SW 1271 (cell line): ENCODE measurements at places on chromosomes 7 and 10.

DNA sequence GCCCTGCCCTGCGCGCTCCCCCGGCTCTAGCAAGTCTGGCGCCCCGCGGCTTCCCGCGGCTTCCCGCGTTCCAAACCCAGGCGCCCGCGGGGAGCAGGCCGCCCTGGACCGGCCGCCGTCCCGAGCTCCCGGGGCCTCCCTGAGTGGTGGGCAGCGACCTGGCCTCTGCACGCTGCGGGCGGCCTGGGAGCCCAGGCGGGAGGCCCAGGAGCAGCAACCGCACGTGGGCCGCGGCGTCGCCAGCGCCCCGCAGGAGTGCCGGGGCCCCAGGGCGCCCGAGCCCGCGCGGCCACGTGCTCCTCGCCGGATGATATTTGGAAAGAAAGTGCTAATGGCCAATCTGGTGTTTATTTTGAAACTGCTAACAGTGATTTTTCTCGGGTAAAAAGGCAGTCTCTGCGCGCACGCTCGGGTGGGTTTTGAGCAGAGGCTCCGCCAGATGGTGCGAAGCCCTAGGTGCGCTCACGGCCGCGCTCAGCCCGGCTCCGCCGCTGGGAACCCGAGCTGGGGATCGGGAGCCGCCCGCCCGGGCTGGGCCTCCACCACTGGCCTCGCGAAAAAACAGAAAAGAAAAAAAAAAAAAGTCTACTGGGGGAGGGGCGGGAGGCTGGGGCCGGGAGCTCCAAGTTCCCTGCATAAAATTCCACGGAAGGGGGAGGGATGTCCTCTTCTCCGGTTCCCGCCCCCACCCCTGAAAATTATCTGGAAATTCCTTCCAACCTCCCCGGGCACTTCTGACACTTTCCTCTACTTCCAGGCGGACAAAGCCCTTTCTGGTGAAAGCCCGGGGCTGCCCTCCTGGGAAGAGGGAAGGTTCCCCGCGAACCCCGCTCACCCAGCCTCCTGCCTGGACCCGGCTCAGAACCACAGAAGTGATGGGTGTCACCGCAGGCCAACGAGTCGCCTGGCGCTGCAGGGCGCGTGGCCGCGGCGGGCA, 4.3 kb downstream of the EBF3 start:
- no peak for DNase-seq

GRCh38 chr7:17186745-17187530, 111.5 kb upstream of the AHR start:
- DNase-seq, result no peak

DNA sequence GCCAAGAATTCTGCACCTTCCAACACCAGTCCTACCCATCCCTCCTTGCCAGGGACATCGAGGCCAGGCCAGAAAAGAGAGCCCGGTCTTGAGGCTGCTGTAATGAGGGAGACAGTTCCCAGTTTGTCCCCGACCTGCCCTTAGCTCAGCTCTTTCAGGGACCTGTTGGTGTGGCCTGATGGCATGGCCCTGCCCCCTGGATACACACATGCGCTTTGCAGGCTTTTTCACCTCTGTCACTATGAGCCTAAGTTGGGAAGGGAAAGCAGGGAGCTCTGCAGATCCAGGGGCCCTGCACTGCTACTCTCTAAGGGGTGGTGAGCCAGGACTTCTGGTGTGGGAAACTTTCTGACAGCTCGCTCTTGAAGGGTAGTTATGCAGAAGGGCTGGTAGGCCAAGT, 2.1 kb downstream of the SCD start:
- no peak for DNase-seq

- DNase-seq, result no peak
Measured at GRCh38 chr7:93981480-93981874, 22.7 kb downstream of the BET1 start.

GRCh38 chr10:86536294-86536861, 14.8 kb upstream of the WAPL start:
- no peak for DNase-seq

DNA sequence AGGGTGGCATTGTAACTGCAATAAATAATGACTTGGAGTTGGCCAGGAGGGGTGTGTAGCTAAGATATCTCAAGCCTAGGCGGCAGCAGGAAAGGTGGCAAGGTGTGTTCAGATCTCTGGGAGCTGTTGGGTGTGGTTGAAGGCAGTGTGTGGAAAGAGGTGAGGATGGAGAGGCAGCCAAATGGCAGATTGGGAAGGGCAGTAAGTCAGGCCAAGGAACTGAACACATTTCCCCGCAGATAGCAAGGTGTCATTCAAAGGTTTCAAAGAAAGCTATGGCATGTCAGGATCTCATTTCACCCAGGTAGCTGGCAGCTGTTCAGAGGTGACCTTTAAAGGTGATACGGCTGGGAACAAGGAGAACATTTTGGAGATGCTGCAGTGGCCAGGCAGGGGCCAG, 586.0 kb upstream of the MGMT start:
- DNase-seq, result no peak

GRCh38 chr10:107081644-107082043, 82.9 kb downstream of the SORCS1 start:
- DNase-seq, result no peak

GRCh38 chr7:48041653-48041970, 6.3 kb downstream of the C7orf57 start:
- DNase-seq, result no peak

DNA sequence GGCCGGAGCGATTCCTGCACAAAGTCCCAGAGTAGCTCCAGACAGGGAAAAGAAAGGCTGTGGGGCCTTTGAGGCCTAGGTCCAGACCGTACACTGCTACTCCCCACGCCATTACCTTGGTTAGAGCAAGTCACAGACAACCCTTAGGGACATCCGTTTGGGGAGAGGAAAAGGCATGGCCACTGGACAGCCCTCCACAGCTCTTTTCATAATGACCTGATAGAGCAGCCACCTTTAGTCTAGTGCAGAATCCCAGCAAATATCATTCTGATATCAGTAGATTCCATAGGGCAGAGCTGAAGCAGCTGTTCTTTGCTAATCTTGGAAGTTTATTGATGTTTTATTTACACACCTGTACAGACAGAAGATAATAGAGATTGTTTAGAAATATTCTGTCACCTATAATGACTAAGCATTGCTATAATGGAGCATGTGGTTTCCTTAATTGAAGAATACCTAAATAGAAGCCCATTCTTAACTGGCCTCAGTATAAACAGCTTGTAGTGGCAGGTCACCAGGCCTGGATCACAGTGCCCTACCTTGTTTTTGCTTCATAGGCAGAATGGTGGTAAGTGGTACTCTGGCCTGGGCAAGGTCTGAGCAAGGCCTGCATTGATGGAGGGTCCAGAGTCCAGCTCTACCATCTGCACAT, 27.9 kb downstream of the OGDH start:
- no peak for DNase-seq

DNA sequence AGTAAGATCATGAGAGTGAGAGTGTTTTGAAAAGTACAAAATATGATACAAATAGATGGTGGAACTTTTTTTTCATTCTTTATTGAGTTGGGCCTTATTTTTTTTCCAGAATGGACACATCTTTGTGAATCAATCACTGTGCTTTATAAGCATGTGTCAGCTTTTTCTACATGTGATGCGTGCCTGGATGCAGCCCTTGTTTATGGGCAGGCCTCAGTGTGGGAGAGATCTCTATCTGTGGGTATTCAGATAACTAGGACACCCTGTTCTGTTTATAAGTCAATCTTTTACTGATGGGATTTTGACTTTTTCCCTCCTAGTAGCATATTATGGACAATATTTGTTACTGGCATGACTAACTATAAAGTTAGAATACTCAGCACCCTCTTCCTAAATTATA, 42.9 kb upstream of the IKZF1 start:
- DNase-seq, result no peak

DNA sequence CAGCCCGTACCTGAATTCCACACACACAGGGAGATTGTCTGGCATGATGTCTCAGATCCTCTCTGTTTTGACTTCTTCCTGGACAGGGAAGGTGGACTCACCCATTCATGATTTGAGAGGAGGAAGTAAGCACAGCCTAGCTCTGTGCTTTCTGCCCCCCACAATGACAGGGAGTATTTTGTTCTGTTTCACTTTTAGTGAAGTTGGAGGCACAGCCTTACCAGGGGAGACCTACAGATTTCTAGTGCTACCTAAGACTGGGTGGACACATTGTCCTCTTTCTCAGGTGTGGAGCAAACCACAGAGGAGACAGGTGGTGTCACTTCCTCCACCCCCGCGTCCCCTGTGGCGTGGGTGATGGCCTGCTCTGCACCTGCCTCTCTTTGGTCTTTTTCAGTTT, 408.6 kb upstream of the PFKP start:
- no peak for DNase-seq

DNA sequence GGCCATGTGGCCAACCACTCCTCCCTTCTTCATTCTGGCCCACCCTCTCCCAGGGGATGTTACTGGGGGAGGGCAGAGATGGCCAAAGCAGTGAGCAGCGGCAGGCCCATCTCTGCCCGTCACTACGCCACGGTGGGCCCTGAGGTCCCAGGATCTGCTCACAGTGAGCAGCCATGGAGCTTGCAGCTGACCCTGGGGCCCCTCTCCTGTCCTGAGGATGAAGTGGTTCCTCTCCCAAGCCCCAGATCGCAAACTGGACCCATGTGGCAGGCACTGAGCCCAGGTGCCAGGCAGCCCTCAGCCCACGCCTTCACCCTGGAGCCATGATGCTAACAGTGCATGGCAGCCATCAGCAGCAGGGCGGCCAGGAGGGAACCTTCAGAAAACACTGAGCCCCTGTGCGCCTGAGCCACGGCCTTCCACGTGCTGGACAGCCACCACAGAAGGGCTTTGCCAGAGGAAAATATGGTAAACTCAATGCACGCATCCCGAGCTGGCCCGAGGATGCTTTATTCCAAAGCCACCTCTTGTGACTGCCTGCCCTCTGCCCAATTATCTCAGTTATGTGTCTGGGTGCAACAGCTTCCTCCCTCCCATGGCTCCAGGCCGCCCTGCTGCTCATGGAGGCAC, 485.7 kb downstream of the PTPRN2 start:
- DNase-seq, result no peak

DNA sequence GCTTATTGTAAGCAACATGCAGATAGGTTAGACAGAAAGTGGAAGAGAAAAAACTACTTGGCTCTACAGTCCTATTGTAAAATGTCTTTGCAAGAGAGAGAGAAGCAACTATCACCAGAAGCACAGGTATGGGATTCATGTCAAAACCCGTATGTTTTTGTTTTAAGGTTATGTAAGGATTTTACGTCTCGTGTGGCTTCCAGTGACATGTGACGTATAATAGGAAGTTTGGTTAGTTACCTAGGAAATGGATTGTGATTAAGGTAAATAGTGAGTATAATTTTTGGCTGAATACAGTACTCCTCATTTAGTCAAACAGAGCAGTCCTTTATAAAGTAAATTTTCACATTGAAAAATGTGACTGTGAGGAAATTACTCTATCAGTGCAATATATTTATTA, 62.0 kb downstream of the PHF14 start:
- no peak for DNase-seq

GRCh38 chr7:92088266-92088665, 46.0 kb downstream of the CYP51A1 start:
- no peak for DNase-seq
